Erythroblast (primary cell): ENCODE measurements at places on chromosomes 13 and 19.

- peak; percentile 31 for DNase-seq
Observed at GRCh38 chr19:29966588-29967249, 24.7 kb downstream of the URI1 start.

GRCh38 chr19:32222556-32222955, 122.9 kb upstream of the ZNF507 start:
- no peak for DNase-seq

GRCh38 chr13:98890925-98891324, 86.9 kb downstream of the DOCK9 start:
- no peak for DNase-seq

DNA sequence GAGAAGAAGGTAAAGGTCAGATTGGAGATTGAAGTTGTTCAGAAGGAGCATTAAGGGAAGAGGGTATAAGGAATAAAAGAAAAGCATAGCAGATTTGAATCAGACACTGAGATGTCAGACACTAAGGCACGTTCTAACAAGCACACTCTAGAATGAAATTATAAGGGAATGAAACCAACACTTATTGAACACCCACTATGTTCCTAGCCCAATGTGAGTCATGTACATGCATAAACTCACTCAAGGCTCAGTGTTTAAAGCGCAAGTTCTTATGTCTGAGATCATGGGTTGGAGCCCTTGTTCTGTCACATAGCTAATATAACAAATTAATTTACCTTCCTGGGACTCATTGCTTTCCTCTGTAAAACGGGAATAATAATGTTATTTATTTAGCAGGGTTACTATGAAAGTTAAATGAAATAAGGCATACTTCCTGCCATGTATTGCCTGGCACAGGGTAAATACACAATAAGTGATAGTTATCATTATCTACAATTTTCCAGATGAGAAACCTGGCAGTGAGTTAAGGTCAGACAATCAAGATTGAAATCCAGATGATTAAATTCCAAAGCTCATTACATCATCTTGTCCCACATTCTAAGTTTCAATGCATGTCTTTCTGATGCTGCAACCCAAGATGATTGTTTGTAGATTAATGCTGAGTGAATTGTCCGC, 68.3 kb upstream of the DACH1 start:
- DNase-seq = no peak

GRCh38 chr19:45668342-45668871, 386 bp downstream of the GIPR start:
- no peak for DNase-seq

DNA sequence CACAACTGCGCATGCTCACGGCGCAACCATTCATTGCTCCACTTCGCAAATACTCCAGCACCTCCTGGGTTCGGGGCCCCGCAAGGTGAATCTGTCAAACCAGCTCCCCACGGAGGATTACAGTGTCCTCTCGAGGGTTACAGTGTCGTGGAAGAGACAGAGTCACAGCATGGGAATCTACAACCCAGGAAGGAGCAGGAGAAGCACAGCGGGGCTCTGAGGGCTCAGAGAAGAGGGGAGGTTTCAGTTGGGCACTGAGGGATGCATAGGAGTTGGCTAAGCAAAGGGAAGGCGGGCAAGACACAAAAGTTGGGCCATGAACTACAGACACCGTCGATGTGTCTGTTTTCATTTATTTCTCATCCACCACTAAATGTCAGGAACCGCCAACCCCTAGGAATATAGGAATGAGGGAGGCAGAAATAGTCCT, 1.0 kb upstream of the GTF2F1 start:
- no peak for DNase-seq

- DNase-seq = no peak
Observed at GRCh38 chr13:31627097-31627845, 112.1 kb upstream of the RXFP2 start.

- DNase-seq = peak; percentile 79
Observed at GRCh38 chr13:35349673-35350278, 126.7 kb downstream of the MAB21L1 start.

DNA sequence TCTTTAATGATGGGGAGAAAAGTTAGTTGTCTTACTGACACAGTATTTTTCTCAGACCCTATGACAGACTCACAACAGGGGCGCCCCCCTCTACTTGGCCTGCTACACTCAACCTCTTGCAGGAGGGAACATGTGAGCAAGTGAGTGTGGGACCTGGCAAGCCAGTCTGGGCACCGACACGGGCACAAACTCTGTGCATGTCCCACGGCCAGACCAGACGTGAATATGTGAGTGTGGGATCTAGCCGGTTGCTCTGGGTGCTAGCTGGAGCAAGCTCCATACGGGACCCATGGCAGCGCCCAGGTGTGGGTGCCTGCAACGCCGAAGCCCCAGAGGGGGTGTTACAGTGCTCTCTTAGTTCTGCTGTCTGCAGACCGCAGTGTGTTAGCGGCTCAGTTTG, 1437.3 kb upstream of the MIR17HG start:
- DNase-seq = no peak

GRCh38 chr13:114222461-114222968, 12.2 kb upstream of the CDC16 start:
- peak; percentile 99 for DNase-seq
